SK-N-DZ (cell line): ENCODE measurements at places on chromosomes 12 and 14.

GRCh38 chr14:73025544-73025943 is 1.4 kb downstream of the ZFYVE1 start:
- no peak for DNase-seq

DNA sequence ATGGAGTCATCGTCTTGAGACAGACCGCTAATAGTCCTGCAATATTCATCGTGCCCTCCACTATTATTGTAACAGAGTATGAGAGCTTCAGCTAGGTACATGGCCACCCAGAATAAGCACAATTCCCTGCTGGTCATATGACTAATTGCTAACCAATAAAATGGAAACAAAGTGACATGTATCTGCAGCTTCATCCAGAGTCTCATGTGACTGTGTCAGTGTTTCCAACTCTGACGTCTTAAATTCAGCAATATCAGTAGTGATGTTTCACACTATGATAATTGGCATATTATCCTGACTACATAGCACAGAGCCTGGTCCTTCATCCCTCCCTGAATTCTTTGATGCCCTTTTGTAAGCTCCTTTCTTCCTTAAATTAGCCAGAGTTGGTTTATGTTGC is 167.4 kb downstream of the RPS29 start:
- DNase-seq = no peak

GRCh38 chr14:106518054-106518943 is 991.9 kb downstream of the TMEM121 start:
- DNase-seq = no peak

- DNase-seq = peak; percentile 85
These were observed at the start of gene MANSC1 for GRCh38 chr12:12349711-12350665. TSS of gene MANSC1 (minus strand) at chr12:12350242. CDS start at chr12:12343314, 6,928 bp downstream.

DNA sequence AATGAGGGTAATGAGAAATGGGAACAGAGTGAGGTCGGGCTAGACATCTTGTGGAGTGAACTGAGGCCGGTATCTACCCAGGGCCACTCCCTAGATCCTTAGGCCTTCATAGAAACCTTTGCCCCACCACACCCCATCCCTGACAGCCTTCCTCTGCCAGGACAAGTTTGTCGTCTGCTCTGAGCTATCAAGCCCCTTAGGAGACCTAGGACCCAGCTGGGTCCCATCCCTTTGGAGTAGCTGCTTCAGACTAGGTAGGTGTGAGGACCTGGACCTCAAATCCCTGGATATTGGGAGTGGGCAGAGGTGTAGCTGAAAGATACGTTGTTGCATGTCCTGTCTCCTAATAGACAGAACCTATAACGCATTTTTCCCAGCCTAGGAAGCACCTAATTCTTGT is at the start of gene TMEM253:
Gene TMEM253 (plus strand): TSS at position 136 of the 400 bp plus-strand sequence. CDS start 278 bp downstream, outside the sequence.
- DNase-seq = no peak

GRCh38 chr14:67650694-67651093 is 23.7 kb downstream of the VTI1B start:
- DNase-seq = no peak

- DNase-seq = no peak
These were observed 370.2 kb downstream of the SOX5 start for GRCh38 chr12:23579257-23579656.
